ENCODE measurements at places on chromosomes 5 and 9. TPM values are rescaled to one million over a fixed set of nuclear protein-coding genes. Genes with fewer than 3 reads are reported as not detected.

The MYMK gene
- 0.13 TPM for polyA plus RNA-seq

The PCDHGA7 gene
- polyA plus RNA-seq = 0.69 TPM

The MCIDAS gene
- polyA plus RNA-seq = not detected

The MARCHF11 gene
- polyA plus RNA-seq = 0.36 TPM

The WASHC1 gene
- 23.2 TPM for polyA plus RNA-seq

The DNAH5 gene
- polyA plus RNA-seq = 0.34 TPM

GRCh38 chr9:17185481-17186029 lies 50.7 kb downstream of the CNTLN start:
- DNase-seq = no peak

- no peak for DNase-seq
These were observed 56.7 kb downstream of the MAT2B start for GRCh38 chr5:163562071-163562470.

- DNase-seq = peak; percentile 49
These were observed 372.8 kb downstream of the KIAA0825 start for GRCh38 chr5:94245608-94246007.

DNA sequence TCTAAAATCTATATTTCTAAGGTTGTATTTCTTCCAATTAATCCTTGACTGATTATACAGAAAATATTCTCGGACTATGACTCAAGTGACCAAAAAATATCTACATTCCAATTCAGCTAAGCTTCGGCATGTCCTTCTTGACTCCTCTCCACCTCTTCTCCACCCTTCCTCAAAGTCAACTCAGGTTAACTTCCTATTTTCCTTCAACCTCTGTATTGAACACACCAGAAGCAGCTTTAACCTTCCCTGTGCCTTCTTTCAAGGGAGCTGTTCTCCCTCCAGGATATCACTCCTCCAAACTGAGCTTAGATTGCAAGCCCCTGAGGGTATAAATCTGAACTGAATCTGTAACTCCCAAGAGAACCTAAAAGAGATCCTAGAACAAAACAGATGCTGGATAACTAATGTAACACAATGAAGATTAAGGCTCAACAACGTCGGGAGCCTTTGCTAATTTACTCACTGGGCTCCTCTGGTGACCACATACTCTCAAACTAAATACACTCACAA lies 1.1 kb downstream of the SLCO4C1 start:
- DNase-seq = peak; percentile 46

DNA sequence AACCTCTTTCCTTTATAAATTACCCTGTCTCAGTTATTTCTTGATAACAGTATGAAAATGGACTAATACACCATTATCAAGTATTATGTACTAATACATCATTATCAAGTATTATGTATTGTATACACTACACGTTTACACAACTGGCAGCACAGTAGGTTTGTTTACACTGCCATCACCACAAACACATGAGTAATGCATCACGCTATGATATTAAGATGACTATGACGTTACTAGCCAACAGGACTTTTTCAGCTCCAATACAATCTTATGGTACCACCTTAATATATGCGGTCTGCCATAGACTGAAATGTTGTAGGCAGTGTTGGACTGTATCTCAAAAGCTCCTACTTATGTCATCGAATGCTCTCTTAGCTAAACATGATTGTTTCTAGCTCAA lies 28.2 kb downstream of the PRELID2 start:
- DNase-seq = no peak

DNA sequence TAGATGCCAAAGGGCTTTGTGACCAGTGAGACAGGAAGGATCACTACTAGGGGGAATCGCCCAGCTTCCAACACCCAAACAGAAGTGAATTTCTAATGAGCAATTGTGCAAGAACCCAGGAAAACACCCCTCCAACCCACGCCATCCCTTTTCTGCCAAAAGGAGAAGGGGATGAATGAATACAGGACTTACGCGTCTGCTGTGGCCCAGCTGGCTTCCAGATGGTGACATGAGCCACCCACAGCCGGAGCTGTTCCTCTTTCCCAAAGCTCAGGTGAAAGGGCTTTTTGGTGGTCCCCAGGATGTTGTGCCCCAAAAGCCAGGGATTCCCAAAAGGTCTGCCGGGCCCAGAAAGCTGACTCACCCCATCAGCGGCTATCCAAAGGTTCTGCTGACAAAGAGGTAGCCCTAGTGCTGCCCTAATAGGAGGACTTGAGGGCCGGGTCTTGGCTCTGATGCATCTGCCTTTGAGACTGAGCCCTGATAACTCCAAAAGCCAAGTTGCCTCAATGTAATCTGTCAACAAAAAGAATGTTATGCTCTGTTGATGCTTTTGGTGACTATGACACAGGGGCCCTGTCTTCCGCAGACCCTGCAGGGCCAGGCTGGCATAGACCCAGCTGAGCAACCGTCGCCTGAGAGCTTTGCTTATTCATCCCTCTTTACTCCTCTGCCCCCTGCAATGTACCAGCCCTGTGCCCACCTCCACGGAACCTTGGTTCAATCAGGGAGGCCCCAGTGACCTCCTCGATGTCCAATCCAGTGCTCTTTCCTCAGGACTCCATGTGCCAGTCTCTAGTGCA lies 14.5 kb downstream of the GSN start:
- DNase-seq = no peak

DNA sequence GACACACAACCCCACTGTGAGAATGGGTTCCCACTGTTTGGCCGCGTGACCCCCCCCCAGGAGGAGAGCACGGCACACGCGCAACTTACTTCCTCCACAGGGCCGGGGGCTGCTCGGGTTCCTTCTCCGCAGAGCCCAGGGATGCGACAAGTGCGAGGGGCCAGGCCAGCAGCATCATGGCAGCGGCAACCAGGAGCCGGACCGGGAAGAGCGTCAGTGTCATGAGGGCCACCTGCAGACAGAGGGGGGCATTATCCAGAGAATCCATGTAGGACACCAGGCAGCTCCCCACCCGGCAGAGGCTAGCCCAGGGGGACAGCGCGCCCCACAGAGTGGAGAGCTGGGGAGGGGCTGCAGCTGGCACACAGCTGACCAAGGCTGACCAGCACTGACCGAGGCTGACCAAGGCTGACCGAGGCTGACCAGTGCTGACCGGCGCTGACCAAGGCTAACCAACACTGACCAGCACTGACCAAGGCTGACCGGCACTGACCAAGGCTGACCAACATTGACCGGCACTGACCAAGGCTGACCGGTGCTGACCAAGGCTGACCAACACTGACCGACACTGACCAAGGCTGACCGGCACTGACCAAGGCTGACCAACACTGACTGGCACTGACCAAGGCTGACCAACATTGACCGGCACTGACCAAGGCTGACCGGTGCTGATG lies 22.3 kb downstream of the LPCAT1 start:
- no peak for DNase-seq

DNA sequence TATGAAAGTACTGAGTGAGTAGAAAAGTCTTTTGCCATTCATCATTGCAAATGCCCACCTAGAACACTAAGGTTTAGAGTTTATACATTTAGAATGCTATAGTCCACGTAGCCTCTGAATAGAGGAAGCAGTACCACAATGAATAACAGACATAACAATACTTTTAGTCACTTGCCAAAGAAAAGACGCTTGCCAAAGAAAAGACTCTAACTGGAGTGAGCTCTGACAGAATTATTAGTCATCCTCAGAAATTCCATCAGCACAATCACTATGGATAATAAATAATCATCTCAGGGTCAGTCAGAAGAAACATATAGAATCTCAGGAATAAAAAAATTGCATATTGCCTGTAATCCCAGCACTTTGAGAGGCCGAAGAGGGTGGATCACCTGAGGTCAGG lies 168.5 kb upstream of the TARS1 start:
- DNase-seq = no peak

GRCh38 chr9:6498982-6499381 lies 86.0 kb downstream of the UHRF2 start:
- DNase-seq = no peak

DNA sequence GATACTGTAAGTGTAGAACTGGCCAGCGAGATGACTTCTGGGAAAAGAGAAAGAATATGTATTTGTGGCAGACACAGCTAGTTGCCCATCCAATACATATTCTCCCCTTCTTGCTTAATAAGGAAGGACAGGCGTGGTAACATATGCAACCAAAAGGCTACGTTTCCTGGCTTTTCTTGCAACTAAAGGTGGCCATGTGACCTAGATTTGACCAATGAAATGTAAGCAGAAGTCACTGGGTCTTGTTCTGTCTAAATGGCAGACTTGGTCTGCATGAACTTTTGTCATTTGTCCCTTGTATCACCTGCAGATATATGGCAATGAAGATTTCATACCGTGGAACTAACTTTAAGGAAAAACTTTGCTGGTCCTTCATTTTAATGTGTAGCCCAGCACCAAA lies 183.8 kb downstream of the CDH12 start:
- DNase-seq = no peak

DNA sequence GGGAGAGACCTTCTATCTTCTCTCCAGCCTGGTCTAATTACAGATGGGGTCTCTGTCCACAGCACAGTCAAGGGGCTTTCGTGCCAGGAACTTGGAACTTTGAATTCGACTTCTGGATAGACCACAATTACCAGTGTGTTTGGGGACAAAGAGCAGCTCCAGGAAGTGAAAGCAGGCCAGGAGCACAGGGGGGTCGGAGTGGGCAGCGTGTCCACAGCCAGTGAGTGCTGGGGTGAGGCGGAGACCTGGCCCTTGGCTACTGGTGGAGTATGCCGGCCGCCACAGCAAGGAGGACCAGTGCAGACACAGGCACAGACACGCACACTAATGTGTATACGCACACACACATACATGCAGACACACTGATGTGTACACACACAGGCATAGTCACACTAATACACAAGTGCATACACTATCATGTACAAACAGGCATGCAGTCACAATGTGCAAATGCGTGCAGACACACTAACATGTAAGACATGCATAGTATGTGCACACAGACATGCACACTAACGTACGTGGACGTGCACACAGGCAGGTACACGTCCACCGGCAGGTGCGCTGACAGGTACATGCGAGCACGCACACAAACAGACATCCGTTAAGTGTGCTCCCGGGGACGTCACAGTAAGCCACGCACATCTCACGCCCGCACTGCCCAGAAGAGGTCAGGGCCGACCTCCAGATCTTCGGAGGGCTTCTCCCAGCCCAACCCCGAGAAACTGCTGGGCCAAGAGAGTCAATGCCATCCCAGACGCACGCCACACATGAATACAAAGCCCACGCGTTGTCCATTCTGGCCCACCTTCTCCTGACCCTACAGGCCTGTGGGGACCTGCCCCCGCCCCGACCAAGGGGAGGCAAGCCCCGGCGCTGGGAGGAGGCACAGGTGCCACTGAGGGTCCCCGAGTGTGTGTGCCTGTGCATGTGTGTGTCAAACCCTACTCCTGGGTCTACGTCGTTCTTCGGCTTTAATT lies 46.5 kb downstream of the NKD2 start:
- no peak for DNase-seq

DNA sequence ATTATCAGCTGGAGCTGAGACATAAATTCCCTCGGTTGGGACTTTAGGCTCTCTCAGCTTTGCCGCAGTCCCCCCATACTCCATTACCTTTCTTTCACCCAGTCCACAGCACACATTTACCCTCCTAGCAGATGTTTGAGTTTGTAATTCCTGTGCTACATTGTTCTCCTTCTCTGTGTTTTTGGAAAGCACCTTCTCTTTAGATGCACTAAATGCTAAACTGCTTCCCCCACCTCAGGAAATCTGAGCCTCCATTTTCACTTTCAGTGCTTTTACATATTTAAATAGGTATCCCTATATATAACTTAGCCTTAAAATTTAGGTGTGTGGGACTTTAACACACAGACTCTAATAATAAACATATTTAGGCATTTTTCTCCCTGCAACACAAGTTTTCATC lies 356.9 kb downstream of the NFIB start:
- DNase-seq = no peak

Measured in large intestine (tissue), 12 donors.